ENCODE measurements at places on chromosomes 5 and 9.

DNA sequence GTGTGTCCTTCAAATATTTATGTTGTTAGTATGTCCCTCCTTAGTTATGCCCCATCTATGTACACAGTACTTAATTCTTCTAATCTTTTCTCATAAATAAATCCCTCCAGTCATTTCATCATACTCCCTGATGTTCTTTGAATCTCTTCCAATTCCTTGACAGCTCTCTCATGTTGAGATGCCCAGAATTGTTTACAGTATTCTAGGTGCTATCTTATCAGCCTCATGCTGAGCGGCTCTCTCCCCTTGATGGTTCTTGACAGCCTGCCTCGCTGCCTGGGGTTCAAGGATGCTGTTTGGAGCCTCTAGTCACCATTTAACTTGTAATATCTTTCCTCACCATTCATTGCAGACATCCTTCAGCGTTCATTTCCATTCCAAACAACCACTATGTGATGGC lies 799.2 kb downstream of the BRINP1 start:
- DNase-seq, result no peak

DNA sequence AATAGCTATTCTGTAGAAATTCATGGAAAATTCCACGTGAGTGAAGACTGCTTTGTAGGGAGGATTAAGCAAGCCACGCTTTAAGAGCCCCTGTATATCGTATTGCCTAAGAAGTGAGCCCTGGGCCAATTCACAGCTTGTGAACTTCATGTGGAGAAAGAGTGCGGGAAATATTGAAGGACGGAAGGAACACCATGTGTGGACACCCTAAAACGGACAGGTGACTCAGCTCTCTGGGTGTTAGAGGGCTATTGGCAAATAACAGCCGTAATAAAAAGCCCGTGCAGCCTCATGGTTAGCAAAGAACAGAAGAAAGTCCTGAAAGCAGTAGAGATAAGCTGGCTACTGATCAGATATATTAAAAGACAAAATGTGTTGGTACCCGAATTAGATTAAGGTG lies 26.4 kb downstream of the ZNF366 start:
- no peak for DNase-seq

DNA sequence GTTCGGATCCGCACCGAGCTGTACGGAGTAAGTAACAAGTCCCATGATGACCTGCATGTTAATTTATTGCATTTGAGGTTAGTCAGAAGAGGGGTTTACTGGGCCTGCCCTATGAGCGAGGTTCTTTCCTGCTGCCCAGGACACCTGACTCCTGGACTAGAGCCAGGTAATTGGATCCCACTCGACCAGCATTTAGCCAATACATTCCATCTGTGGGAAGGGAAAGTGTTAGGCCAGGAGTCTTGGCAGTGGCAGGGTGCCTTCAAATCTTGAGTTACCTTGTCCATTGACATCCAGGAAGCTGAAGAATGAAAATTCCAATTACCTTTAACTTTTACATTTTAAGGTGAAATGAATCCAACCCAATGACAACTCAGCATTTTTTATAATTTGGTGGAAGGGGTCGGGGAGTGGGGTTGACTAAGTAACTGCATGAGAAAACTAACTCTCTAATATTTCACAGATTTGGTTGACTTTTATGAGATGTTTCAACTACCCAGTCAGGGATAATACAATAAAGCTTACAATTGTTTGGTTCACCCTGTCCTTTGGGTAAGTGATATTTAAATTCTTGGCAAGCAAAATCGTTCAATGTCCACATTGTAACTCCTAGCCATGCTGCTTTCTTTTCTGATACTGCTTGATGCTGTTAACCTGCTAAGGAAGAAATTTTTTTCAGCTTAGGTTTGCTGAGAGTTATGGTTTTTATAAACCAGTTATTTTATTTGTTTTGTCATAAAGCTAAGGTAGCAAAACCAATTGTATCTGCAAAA lies 111.6 kb upstream of the IQGAP2 start:
- DNase-seq, result no peak

GRCh38 chr5:60701321-60701968 lies 1.5 kb upstream of the DEPDC1B start:
- peak; percentile 26 for DNase-seq

DNA sequence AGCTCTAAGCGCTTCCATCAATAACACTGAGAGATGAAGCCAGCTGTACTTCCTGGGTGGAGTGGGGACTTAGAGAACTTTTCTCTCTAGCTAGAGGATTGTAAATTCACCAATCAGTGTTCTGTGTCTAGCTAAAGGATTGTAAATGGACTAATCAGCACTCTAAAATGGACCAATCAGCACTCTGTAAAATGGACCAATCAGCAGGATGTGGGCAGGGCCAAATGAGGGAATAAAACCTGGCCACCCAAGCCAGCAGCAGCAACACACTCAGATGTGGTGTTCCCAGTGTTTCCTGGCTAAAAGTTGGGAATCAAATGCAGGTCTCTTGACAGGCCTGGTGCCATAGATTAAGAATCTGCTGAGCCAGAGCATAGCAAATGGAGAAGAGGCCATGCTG lies 60.5 kb downstream of the ALDH7A1 start:
- no peak for DNase-seq

GRCh38 chr9:86893811-86894490 lies 53.4 kb downstream of the GAS1 start:
- no peak for DNase-seq
